ENCODE measurements at places on chromosomes 6 and 20. TPM values are rescaled to one million over a fixed set of nuclear protein-coding genes. Genes with fewer than 3 reads are reported as not detected.
A peak's percentile ranks its signal among the peaks of the same experiment; 100 is the strongest.

DNA sequence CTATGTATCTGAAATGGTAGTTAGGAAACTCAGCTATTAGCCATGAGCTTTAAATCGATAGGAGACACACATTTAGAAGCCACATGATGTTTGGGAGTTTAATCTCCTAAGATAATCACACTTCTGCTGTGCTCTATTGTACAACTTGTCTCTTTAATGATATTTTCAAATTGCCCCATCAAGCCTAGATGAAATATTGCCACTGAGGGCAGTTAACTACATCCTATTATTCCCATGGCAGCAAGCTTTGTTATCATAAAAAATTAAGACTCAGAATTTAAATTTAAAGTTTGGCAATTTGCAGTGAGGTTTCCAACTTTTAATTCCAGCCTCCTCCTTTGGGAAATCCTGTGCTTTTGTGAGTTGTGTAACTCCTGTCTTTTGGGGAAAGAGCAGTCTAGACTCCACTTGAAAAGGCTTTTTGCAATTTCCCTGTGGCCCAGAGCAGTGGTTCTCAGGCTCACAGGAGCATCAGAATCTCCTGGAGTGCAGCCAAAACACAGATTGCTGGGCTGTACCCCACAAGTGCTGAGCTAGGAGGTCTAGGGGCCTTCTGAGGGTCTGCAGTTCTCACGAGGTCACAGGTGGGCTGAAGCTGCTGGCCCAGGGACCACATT lies 792.4 kb downstream of the QKI start:
- H3K4me3 ChIP-seq: no peak overlapping the region
- DNase-seq: no peak
- H3K27me3 ChIP-seq: no peaks in the 10 kb centered on the region
- H3K27ac ChIP-seq: no peak overlapping the region
- H3K36me3 ChIP-seq: no peaks in the 10 kb centered on the region
- H3K4me1 ChIP-seq: no peaks in the 10 kb centered on the region

GRCh38 chr20:1734269-1734858 lies 76.8 kb upstream of the SIRPG start:
- no peaks in the 10 kb centered on the region for H3K27me3 ChIP-seq
- no peak overlapping the region for H3K27ac ChIP-seq
- H3K4me1 ChIP-seq: peaks cover 37% of the 10 kb centered on the region
- no peak overlapping the region for H3K4me3 ChIP-seq
- DNase-seq: peak; percentile 62

DNA sequence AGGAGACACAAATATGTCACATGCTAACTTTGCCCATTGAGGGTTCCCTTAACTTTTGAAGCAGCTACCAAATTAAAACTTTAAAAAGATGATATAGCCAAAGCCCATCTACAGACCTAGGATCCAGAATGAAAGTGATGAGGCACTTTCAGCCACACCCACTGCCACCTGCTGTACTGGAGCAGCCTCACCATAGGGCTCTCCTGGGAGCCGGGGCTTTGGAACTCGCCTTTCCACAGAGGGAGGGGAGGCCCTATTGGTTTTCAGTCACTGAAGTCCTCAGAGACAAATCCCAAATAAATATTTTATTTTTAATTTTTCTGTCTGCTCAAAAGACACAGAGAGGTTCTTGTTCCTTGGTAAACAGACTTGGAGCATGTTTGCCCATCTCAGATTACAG lies 238.1 kb upstream of the TAB2 start:
- H3K27ac ChIP-seq: peak overlapping the region; percentile 45
- peaks cover 19% of the 10 kb centered on the region for H3K36me3 ChIP-seq
- H3K4me3 ChIP-seq: no peak overlapping the region
- H3K27me3 ChIP-seq: no peaks in the 10 kb centered on the region

DNA sequence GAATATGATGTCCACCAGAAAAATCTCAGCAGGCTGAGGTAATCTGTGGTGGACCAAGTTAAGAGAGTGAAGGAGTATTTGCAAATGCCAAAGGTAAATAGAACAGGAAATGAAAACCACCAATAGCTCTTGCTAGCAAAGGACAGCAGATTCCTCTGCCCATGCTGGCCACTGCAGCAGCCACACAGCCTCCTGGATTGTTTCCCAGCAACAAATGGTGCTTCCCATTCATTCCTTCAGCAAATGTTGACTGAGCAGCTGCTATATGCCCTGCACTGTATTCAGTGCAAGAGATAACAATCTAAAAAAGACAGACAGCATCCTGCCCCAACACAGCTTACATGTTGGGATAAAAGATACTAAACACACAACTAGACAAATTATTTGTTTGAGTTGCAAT lies 11.0 kb downstream of the ROS1 start:
- H3K4me3 ChIP-seq: no peak overlapping the region
- DNase-seq: no peak
- H3K36me3 ChIP-seq: no peaks in the 10 kb centered on the region
- no peak overlapping the region for H3K27ac ChIP-seq

DNA sequence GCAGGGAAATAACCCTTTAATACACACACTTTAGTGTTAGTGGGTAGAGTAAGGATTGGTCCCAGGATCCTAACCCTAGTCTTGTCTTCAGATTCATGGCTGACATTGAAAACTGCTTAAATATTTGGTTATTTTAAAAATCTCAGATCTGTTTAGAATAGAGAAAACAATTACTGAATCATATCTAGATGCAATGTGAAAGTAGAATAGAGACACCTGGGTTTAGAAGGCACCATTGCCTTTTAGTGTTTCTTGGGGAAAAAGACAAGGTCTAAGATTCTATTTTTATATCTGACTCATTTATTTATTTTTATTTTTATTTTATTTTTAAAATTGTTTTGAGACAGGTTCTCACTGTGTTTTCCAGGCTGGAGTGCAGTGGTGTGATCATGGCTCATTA lies 6.0 kb downstream of the DDX43 start:
- H3K27me3 ChIP-seq: peaks cover 2% of the 10 kb centered on the region
- H3K27ac ChIP-seq: no peak overlapping the region
- DNase-seq: no peak
- H3K36me3 ChIP-seq: peaks cover 1% of the 10 kb centered on the region

Gene ADAM33
- not detected for total RNA-seq

DNA sequence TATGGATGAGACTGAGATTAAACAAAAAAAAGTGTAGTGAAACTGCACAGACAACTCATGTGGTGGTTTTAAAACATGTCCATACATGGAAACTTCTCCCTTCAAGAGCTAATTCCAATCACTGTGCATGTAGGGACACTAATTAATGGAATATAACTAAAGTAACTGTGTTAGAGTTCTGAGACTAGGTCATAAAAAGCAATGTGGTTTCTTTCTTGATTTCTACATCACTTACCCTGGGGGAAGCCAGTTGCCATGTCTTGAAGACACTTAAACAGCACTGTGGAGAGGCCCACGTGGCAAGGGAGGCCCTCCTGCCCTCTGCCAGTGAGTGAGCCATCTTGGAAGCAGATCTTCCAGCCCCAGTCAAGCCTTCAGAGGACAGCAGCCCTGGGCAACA lies 118.2 kb upstream of the DST start:
- peaks cover 1% of the 10 kb centered on the region for H3K27me3 ChIP-seq
- H3K4me1 ChIP-seq: no peaks in the 10 kb centered on the region
- no peak overlapping the region for H3K27ac ChIP-seq
- DNase-seq: no peak
- H3K4me3 ChIP-seq: no peak overlapping the region
- no peaks in the 10 kb centered on the region for H3K36me3 ChIP-seq

DNA sequence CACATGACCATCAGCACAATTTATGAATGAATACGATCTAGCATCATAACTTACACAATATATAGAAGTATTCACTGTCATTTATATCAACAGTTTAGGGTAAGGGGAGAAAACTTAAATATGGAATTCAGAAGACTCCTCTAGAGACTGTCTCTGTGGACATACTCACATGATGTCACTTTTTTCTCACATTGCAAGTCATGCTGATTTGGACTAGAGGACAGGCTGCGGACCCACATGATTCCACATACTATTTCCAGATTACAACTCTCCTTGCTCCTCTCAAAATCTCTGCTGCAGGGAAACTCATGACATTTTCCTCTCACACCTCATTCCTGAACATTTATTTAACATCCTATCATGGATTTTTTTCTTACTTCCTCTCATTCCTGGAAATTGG lies 13.4 kb downstream of the CRISP1 start:
- no peaks in the 10 kb centered on the region for H3K36me3 ChIP-seq
- no peak overlapping the region for H3K27ac ChIP-seq
- DNase-seq: no peak
- no peak overlapping the region for H3K4me3 ChIP-seq

Gene GPR6
- total RNA-seq: not detected

GRCh38 chr20:45771182-45771759 lies 20.4 kb downstream of the WFDC3 start:
- no peaks in the 10 kb centered on the region for H3K36me3 ChIP-seq
- H3K4me1 ChIP-seq: peaks cover 5% of the 10 kb centered on the region
- H3K27me3 ChIP-seq: peaks cover 11% of the 10 kb centered on the region
- H3K27ac ChIP-seq: no peak overlapping the region
- DNase-seq: peak; percentile 85
- no peak overlapping the region for H3K4me3 ChIP-seq

Gene HLA-DQA1
- 2.7 TPM for total RNA-seq

DNA sequence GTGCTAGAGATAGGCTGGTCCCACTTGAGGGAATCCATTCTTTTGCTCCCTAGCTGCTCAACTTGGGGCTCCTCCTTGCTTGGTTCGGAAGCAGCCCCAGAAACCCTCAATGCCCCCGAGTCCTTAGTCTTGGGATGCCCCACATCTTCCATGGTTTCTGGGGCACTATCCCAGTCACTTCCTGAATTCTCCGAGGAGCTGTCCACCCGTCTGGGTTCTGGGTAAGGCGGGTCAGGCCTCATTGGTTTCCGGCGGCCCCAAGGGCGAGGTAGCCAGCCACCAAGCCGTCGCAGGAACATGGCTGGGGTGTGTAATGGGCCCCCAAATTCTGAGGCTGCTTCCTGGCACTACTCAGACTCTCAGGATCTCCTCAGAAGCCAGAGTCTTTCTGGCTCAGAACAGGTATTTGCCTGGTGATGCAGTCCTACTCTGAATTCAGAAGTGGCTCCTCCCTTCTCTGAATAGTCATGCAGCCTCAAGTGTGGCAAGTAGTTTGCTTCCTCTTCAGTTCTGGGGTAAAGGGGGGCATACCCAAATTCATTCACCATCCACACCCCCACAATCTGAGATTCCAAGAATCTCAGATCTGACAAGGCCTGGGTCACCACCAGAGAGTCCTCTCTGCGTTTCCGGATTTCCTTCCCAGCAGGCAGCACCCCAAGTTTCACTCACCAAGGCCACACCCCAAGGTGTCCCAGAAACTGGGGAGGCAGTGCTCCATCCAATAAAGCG lies 763 bp downstream of the C6orf47 start:
- peak; percentile 61 for DNase-seq
- no peaks in the 10 kb centered on the region for H3K27me3 ChIP-seq
- H3K4me3 ChIP-seq: peak overlapping the region; percentile 91
- H3K27ac ChIP-seq: peak overlapping the region; percentile 88

Gene ACTL10
- total RNA-seq: 2.9 TPM

Gene C6orf132
- total RNA-seq: not detected

GRCh38 chr20:31704225-31705119 lies 18.2 kb downstream of the BCL2L1 start:
- DNase-seq: no peak
- H3K4me3 ChIP-seq: no peak overlapping the region
- no peaks in the 10 kb centered on the region for H3K27me3 ChIP-seq
- peaks cover 62% of the 10 kb centered on the region for H3K36me3 ChIP-seq
